D721Med (cell line): ENCODE measurements at places on chromosomes 5 and 9.

DNA sequence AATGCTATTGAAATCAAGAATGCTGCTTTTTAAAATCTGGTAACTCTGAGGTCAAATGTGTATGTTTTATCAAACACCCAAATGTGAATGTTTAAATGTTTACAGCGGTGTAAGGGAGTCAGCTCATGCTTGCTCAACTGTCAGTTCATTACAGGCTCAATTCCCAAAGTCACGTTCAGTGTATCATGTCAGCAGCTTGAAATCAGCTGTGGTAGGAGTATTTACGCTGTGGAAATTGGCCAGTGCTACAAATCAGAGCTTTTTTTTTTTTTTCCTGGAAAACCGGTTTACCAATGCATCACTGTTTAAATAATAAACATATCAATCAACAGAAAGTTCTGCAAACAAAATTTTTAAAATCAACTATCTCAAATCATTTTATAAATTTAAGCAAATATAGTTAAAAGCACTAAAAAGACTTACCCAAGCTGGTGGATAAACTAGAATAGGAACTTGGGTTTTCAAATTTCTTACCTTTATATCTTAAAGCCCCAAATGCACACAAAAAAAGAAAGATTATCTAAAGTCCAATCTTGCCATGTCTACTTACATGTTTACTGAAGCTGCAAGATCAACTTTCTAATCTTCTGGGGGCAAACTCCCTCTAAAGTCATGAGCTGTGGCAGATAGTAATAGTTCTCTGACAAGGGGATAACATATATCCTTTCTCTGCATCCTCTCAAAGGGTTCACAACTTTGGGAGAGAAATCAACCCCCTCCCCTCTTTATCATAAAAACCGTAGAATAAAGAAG, 57.6 kb upstream of the GRAMD2B start:
- no peak for DNase-seq

GRCh38 chr5:127834554-127834953, 131.4 kb downstream of the CCDC192 start:
- no peak for DNase-seq

- DNase-seq: no peak
These were observed 426.7 kb downstream of the ZSWIM6 start for GRCh38 chr5:61758711-61759110.

GRCh38 chr5:144598451-144599068, 427.9 kb downstream of the KCTD16 start:
- DNase-seq: no peak

GRCh38 chr9:97440160-97440559, 28.3 kb downstream of the TDRD7 start:
- DNase-seq: no peak

- no peak for DNase-seq
These were observed 7.0 kb upstream of the SPOUT1 start for GRCh38 chr9:128836509-128837145.

DNA sequence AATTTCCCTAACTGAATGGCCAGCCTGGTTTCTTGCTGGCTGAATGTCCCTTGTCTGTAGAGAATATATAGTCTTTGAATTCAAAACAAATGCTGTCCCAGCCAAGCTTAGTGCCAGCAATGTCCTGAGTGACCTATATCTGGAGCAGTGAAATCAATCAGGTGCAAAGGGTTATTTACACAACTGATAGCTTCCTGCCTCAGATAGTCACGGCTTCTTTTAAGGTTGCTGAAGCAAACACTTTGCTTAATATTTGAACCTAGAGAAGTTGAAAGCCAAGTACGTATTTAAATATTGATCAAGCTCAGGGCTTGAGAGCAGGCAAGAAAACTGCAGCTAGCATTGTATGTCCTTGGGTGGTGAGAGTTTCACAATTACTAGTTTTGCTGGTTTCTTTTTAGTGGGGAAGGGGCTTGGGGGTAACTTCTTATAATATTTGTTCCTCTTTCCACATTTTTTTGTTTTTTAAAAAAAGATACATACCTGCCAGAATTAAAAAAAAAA, 2.0 kb upstream of the ARHGEF28 start:
- DNase-seq: no peak

GRCh38 chr9:123735376-123735775, 194.6 kb downstream of the DENND1A start:
- no peak for DNase-seq

DNA sequence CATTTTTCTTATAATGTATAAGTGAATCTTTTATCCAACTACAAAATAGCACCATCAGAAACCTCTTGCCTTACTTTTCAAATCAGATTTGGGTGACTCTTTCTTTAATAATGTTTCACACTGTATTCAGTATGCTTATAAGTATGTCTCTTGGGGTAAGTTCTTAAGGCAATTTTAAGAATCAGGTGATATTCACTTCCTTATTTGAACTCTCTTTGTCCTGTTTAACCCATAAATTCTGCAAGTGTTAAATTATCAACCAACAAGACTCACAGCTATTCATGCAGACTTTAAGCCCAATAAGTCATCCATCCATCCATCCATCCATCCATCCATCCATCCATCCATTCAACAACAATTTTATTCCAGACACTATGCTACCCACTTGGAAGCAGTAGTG, 142.7 kb upstream of the FBXL17 start:
- no peak for DNase-seq

DNA sequence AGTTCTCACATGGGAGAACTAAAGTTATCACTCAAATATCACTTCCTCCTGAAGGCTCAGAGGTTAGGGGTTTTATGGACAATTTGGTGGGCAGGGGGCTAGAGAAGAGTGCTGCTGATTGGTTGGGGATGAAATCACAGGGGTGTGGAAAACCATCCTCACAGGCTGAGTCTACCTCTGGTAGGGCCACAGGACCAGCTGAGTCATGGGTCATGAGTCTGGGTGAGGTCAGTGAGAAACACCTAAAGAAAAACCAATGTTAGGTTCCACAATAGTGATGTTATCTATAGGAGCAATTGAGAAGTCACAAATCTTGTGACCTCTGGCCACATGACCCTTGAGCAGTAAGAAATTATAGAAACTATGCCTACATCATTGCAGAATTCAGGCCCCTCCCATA, 203.3 kb upstream of the TARS1 start:
- DNase-seq: no peak

GRCh38 chr5:25544652-25545249, 900.0 kb upstream of the CDH10 start:
- no peak for DNase-seq

DNA sequence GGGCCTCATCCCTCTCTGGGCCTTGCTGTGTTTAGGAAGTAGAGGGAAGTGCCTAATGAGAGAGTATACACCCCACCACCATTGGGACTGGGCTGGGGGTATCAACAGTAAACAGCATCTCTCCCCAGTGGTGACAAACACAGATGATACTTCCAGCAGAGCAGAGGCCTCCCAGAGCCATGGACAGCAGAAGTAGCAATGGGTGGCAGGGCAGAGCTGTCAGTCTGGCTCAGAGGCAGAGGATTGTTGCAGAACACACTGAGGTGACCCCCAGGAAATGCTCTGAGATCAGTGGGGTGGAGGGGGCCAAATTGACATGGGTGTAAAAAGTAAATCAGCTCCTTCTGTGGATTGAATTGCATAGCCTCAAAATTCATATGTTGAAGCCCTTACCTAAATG, 12.1 kb upstream of the P4HA2 start:
- no peak for DNase-seq

DNA sequence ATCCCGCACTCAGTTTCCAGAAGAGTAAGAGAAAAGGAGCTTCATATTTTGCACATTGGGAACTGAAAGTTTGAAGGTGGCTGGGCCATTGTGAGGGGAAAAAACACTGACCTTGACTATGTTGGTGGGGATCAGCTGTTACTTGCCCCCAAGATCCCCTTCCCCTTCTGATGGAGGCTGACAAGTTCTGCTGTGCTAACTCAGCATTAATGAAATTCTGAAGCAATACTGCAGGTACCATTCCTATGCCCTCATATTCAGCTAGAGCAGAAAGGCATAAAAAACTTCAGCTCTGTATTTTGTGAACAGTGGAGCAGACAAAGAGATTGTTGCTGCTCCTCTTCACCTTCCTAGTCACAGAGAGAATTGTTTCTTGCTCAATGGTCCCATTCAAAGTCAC, 1013.8 kb upstream of the C9orf72 start:
- no peak for DNase-seq

- no peak for DNase-seq
These were observed 791.8 kb upstream of the C9orf72 start for GRCh38 chr9:28365020-28365640.

- no peak for DNase-seq
These were observed 696.5 kb downstream of the NR2F1-AS1 start for GRCh38 chr5:92884469-92884868.

DNA sequence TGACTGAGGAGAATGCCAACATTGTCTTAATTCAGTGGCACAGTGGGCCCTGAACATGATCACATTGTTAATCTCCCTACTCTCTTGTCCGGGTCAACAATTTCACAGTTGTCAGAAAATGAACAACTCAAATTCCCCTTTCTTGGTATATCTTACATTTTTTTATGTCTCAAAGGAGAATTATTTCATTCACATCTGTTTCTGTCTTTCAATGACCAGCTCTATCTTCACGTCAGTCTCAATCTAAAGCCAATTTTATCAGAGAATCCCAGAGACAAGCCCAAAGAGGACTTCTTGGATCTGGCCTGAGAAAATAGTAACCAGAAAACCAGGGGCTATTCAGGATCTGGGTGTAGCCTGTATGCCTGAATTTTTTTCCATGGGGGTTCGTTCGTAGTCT, 477.5 kb downstream of the PDE4D start:
- DNase-seq: no peak

DNA sequence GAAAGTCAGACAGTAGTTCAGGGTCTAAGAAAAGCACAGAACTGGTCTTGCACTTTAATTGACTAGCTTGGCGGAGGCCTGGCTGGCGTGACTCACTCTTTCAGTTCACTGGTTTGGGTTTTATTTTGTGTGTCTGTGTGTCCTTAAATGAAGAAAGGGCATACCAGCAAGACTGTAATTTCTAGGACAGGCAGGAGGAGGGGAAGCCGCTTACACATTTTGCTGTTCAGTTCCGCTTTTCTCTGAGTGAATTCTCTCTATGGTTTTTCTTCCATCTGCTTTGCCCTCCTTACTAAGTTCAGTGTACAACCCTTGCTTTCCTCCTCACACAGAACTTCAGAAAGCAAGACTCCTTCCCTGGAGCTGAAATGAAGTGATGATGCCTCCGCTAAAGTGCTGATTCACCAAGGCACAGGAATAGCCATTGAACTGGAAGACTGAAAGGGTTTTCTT, 150.8 kb downstream of the MEF2C start:
- DNase-seq: no peak

GRCh38 chr5:73851471-73852181, 225.6 kb downstream of the ARHGEF28 start:
- DNase-seq: no peak

GRCh38 chr5:66701244-66701643, 105.1 kb downstream of the MAST4 start:
- DNase-seq: no peak

DNA sequence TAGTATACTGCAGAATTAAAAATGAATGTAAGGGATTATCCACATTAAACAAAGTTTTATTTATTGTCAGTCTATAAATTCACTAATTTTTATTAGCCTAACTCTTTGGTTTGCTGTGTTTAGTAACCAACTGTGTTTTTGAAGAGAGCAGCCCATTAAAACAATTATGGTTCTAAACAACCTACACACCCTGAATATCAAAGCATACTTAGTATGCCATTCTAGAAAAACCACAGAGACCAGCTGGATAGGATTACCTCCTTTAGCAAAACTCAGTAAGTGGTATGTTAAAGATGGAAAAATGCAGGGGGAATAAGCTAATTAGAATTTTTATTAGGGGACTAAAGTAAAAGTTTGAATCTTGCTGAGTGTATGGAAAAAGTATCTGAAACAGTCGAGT, 1981.7 kb upstream of the NUDT12 start:
- no peak for DNase-seq

DNA sequence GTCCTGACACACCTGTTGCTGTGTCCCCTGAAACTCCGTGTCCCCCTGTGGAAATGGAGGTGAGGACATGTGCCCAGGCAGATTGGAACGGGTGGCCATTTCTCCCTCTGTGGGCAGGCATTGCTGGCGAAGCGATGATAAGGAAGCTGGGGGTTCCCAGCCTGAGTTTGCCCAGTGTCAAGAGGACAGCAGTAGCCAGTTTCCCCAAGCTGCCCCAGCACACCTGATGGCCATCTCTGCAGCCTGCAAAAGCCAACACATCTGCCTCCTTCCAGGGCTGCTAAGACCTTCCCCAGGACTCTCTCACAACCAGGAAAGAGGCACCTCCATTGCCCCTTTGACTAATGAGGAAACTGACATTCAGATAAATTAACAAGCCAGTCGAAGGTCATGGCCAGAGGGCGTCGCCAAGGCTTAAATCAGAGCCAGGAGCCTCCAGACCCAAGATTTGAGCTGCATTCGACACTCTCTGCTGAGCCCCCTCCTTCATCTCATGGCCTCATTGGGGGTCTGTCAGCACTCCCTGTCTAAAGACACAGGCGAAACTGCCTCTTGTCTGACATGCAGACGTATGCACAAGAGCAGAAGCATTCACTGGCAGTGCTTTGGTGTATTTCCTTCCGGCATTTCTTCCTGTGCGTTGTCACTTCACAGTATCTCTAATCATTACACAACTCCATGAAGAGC, 10.4 kb upstream of the WNK2 start:
- DNase-seq: no peak

- no peak for DNase-seq
These were observed 22.3 kb upstream of the UNC5A start for GRCh38 chr5:176788091-176788490.

- DNase-seq: no peak
These were observed 136.7 kb downstream of the FGF10 start for GRCh38 chr5:44252545-44252944.

DNA sequence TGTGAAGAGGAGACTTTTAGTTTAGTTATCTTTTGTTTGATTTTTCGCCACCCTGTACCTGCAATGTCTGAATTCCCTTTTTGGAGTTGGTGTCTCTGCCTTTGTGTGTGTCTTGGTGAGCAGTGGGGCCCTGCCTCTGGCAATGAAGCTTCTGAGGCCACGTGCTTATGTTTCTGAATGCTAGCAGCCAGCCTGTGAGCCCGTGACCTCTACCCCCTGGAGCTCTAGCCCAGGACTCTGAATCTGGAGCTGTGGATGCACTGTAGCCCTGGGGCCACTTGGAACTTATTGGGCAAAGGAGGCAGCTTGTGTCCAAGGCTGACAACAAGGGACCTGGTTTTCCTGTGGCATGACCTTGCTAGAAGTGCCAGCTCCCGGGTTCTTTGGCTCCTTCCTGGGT, 19.4 kb downstream of the ENTREP1 start:
- no peak for DNase-seq

DNA sequence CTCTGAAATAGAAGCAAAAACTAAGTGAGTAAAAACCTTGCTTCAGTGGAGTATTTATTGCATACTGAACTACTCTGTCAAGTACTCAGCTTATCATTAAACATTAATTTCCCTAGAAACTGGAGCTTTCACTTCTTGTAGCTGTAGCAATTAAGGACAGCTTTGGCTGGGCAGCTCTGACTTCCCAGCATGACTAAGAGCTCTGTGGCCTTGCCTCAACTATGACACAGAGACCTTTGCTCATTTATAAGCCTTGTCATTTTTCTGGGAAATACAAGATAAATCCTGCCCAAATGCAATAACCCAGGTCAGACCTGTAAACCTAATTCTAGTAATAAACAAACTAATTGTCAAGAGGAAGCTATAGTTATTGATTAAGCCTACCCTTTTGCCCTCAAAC, 65.4 kb upstream of the STK32A start:
- DNase-seq: no peak

GRCh38 chr5:175444905-175445456, 999 bp upstream of the DRD1 start:
- no peak for DNase-seq
